Memory B cell (primary cell): ENCODE measurements at places on chromosomes 11 and 22.

DNA sequence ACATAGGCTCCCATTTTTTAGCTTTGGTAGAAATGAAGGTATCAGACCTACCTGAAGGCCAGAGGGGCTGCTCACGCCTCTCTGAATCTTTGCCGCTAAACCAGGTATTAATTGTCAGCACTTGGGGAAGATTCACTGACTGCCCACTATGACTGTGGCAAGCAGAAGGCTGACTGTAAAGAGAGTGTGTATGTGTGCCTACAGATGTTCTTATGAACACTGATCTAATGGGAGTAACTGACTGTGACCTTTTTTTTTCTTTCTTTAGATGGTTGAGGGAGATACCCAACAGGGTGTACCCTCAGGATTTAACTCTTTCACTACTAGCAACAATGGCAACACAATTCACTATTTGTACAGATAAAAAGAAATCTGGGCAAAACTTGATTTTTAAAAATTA, at the start of gene RAG2:
TSS of gene RAG2 (minus strand) at position 186 of the 400 bp plus-strand sequence. CDS start 4,068 bp downstream, outside the sequence.
- no peak for DNase-seq

DNA sequence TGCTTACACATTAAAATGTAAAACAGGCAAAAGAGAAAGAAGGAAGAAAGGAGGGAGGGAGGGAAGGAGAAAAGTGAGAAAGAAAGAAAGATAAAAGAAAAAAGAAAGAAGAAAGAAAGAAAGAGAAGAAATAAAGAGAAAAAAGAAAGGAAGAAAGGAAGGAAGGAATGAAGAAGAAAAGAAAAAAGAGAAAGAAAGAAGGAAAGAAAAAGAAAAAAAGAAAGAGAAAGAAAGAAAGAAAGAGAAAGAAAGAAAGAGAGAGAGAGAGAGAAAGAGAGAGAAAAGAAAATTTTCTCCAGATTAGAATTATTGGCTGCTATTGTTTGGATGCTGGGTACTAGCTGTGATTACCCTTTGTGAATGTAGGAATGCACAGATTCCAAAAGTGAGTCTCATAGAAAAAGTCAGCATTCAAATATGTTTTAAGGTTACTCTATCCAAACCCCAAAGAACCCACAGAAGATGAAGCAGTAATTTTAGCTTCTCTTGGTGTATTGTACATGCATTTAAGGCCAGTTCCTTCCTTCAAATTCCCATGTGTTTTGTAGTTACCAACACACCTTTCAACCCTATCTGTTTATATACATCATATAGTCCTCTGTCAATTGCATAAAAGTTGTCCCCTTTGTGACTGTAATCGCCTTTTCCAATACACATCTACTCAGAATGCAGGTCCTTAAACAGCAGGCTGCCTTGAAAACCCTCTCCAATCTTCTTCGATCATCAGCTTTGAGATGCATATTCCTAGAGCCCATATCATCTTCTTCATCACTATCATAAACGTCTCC, 789 bp upstream of the FAM111A start:
- no peak for DNase-seq

- DNase-seq: no peak
Measured at GRCh38 chr11:69910519-69911309, 91.5 kb upstream of the FGF3 start.

GRCh38 chr22:42548597-42549330, 5.0 kb upstream of the SERHL2 start:
- no peak for DNase-seq

- no peak for DNase-seq
Measured at GRCh38 chr11:108852701-108853100, 187.8 kb downstream of the DDX10 start.

- DNase-seq: no peak
Measured at GRCh38 chr11:119873761-119874421, 144.9 kb upstream of the NECTIN1 start.

GRCh38 chr11:122976734-122977469, 4.7 kb downstream of the BSX start:
- DNase-seq: no peak

GRCh38 chr11:1511937-1512496, 25.4 kb upstream of the MOB2 start:
- DNase-seq: no peak

DNA sequence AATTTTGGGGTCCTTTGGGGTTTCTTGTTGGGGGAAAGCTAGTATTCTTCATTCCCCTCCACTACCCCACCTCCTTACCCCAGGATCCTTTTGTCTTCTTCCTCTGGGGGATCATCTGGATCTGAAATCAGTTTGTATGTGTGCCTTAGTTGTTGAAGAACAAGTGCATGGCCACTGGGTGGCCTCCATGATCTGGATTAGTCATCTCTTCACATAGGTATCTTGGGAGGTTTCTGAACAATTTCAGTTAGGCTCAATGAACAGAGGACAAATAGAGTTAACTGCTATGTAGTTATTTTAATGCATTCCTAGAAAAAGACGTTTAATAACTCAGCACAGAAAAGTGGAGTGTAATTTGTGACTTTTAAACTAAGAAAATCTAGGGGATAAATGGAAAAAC, 7.1 kb upstream of the VWA5A start:
- no peak for DNase-seq

DNA sequence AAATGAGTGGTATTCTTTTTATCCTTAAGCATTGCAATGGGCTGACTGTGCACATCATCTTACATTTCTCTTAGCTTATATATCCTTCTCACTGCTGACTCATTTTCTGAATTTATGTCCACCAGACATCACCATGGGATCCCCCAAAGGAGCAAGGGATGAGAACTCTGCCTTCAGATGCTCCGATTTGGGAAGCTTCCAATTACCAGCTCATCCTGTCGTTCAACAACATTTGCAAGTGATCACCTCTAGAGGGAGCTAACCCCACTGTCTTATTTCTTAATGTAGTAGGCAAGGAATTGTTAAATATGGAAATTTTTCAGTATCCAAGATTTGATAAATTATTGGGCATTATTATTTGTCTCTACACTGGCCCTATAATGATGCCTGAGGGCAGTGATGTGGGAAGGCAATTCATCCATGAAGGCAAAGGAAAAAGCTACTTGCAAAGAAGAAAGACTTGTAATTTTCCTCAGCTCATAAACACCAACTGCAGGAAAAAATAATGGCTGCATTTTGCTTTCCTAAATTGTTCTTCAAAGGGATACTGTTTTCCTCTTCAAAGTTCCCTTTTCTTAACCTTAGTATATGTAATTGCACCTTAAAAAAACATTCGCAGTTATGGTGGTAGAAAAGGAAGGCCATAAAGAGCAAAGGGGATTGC, 102.4 kb upstream of the FSHB start:
- DNase-seq: no peak

DNA sequence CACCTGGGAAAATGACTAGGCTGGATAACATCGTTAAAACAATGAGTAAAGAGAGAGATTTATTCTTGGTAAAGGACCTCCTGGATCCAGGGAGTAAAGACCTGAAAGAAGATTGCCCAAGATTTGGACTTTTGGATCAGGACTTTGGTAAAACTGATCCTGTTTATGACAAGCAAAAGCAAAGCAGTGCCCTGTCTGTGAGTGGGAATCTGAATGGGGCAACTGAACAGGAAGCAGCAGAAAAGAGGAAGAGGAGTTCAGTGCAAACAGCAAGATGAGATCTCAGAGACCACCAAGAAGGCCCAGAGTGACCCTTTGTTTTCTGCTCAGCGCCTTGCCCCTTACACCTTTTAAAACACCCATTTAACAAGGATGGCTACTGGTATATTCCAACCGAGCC, 122.0 kb downstream of the VPREB1 start:
- no peak for DNase-seq

GRCh38 chr11:76380159-76380976, 564 bp downstream of the THAP12 start:
- peak; percentile 61 for DNase-seq

- DNase-seq: no peak
Measured at GRCh38 chr11:20050551-20051333, 109.5 kb downstream of the DBX1 start.

DNA sequence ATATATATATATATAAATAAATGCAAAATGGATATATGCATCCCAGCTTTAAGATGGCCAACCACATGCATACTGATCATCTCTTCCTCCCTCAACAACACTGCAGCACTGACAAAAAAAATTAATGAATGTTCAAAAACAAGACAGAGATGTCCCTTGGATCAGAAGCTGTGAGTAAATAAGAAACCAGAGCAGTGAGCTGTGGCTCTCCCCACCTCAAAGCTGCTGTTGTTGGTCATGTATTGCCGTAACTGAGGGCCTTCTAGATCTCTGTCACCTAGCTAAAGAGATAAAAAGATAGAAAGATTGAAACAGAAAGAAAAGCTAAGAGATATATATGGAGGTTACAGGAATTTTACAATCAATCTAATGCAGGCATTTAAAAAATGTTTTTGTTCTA, 15.5 kb upstream of the TMEM135 start:
- DNase-seq: no peak

- DNase-seq: no peak
Measured at GRCh38 chr11:124889191-124890091, 8.2 kb downstream of the ROBO4 start.

DNA sequence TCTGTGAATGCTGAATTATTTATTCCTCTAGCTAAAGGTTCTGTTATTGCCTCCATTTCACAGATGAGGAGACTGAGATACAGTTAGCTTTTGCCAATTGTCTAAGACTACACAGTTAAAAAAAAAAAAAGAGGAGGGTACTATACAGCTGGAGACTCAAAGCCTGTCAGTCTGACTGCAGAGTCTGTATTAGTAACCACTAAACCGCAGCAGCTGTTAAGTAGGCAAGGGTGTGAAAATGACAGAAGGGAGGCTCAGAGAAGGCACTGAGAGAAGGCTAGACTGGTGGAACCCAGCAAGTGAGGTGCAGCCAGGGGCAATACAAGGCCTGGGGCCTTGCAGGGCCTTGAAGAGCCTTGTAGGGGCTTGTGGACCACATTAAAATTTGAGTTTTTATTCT, 181.2 kb downstream of the CSNK2A3 start:
- DNase-seq: no peak

DNA sequence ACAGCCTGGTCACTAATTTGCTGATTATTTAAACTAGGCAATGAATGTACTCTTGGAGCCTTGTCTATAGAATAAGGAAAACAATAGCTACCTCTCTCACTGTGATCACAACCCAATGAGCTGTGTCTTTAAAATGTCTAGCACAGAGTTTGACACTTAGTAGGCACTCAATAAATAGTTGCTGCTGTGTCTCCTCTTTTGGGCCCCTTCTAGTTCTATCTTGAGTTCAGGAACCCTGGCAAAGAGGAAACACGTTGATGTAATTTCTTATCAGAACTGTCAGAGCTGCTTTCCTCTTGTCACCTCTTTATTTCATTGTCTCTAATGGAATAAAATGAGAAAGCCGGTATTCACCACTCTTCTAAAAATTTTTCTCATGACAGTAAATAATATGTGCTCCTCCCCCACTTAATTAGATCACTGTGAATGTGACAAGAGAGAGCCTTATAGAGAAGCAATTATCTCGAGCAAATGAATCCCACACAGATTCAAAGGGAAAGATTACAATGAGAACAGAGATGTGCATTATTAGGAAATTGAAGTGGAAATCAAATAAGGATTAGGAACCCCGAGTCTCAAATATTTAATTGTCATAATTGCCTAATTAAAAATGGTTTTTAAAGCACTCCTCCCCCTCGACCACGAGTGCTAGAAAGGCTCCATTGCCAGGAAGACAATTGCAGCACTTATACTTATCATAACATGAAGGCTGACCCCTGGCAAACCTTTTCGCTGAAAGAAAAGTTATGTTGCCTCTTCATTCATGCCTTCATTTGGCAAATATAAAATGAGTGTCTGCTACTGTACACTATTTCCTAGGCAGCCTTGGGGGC, 175.0 kb upstream of the BDNF start:
- no peak for DNase-seq

DNA sequence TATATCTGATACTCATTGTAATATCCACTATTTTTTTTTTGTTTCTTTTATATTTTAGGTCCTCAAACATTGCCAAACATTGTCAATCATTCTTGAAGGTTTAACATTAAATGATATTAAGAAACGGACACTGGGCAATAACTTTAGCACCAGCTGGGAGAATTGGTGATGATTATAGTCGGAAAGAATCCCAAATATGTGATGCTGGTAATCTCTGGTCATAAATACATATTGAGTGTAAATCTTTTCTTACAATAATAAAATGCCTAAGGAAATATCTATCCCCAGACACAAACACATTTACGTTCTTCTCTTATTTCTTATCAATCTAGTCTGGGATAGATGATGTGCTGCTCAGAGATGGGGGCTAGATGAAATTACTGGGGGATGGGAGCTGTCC, 25.2 kb downstream of the OR51E2 start:
- DNase-seq: no peak

GRCh38 chr22:49162841-49163240, 664.8 kb downstream of the BRD1 start:
- no peak for DNase-seq

GRCh38 chr11:86444981-86445380, 70.3 kb downstream of the CCDC81 start:
- no peak for DNase-seq

DNA sequence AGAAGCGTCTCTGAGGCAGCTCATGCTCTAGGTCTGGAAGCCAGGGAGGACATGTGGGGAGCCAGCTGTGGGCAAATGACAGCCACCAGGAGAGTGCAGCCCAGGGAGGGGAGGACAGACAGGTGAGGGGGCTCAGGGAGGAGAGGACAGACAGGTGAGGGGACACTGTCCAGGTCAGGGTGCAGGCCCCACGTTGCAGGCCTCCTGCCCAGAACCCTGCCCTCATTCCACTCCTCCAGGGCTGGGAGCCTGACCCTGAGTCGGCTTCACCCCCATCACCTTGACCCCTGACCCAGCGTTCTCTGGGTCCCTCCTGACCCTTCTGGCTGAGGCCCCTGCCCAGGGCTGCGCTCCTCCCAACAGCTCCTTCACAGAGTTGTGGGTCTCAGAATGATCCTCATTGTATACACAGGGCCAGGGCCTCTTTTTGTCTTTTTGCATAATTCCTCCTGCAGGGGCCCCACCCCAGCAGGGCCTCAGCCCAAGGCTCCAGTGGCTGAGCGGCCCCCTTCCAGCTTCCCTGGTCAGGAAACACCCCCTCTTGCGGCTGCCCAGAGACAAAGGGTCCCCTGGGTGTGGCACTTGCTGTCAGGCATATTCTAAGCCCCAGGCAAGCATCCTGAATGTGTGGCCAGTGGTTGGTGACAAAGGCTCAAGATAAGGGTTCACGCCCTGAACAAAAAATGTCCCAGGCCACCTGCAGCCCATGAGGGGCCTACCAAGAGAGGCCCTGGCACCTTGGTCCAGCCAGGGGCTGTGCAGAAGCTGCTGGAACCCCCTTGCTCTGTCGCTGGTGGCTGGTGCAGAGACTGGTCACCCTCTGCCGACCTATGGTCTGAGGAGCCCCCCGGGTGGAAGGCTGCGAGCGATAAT, 853.0 kb downstream of the BRD1 start:
- DNase-seq: no peak

- no peak for DNase-seq
Measured at GRCh38 chr11:108135845-108136544, 14.6 kb downstream of the ACAT1 start.
